RPMI7951 (cell line): ENCODE measurements at places on chromosomes 6 and 20. TPM values are rescaled to one million over a fixed set of nuclear protein-coding genes. Genes with fewer than 3 reads are reported as not detected.

The ANKEF1 gene
- 9.7 and 11.4 TPM in 2 replicates for total RNA-seq

The BNIP5 gene
- not detected in 2 replicates for total RNA-seq

The ESR1 gene
- total RNA-seq: not detected in 2 replicates

The C6orf15 gene
- total RNA-seq: not detected in 2 replicates

The KHDRBS2 gene
- not detected in 2 replicates for total RNA-seq

The KIF6 gene
- total RNA-seq: 2.6 and 4.9 TPM in 2 replicates

The IL17A gene
- total RNA-seq: 0.10 and 0.12 TPM in 2 replicates

The CTNNBL1 gene
- 47.7 and 57.9 TPM in 2 replicates for total RNA-seq

The ULBP2 gene
- total RNA-seq: 21.8 and 21.9 TPM in 2 replicates

The IPCEF1 gene
- total RNA-seq: under 0.01 and 0.59 TPM in 2 replicates

The QRSL1 gene
- 13.9 and 15.8 TPM in 2 replicates for total RNA-seq

The REPS1 gene
- 18.1 and 27.0 TPM in 2 replicates for total RNA-seq

The TFAP2A gene
- 8.9 and 9.0 TPM in 2 replicates for total RNA-seq

The FNDC1 gene
- total RNA-seq: not detected in 2 replicates

- DNase-seq: no peak
Measured at GRCh38 chr20:34449674-34450592, 66.3 kb upstream of the DYNLRB1 start.

DNA sequence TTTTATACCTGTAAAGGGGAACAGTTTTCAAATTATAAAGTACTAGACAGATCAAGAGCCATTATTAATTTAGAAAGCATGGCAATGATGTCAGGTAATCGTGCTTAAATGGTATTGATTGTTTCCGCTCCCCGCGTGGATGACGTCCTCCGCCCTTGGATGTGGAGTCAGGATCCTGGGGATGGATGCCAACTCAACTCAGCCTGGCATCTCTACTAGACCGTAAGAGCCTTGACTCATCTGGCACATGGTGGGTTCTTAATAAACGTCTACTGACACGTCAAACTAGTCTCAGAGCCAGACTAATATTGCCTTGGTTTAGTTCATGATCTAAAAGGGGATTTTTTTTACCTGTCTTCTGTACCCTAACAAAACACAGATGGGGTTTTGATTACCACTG lies 80.2 kb downstream of the LRFN2 start:
- DNase-seq: no peak

DNA sequence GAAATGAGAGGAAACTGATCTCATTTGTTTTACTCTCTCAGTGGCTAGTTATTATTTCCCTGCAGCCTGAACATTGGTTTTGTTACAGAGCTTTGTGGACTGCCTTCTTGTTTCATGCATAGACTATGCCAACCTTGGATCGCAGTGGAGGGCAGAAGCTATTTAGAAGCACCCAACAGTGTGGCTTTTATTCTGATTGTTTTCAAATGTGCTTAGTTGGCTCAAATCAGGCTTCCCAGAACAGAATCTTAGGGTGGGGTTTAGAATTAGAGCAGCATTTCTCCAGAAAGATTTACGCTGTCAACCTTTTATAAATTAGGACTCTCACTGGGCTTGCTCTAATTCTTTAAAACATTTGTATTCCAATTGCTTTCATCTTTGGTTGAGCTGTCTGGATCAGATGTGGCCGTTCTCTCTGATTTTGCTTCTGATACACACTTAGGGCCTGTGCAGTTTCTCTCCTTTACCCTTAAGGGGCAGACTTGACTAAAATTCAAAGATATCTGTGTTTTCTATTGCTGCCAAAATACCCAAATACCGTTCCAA lies 210.3 kb downstream of the BCKDHB start:
- no peak for DNase-seq

- DNase-seq: no peak
Measured at GRCh38 chr20:51037532-51038115, 14.7 kb upstream of the KCNG1 start.

- DNase-seq: no peak
Measured at GRCh38 chr6:129699659-129700058, 10.3 kb downstream of the ARHGAP18 start.

DNA sequence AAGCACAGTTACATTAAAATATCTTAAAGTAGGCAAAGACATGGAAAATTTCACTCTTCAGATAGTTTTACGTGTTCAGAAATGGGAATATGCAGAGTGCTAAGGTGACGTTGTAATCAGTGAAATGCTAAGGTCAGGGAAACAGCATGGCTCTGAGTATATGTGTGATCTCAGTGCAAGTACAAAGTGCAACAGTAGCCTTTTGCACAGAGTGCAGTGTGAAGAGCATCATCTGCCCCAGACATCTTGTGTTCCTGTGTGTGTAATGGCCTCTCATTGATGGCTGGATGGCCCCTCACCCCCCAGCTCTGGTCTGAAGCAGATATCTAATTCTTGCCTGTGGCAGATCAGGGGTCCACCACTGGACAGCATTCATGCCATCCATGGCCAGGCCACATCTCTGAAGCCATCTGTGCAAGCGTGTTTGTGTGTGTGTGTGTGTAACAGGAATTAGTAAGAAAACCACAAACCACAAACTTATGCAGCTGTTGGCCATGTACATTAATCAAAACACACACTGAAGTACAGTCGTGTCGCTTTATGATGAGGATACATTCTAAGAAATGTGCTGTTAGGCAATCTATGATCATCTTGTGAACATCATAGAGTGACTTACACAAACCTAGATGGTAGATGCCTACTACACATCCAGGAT lies 165.1 kb downstream of the RALGAPA2 start:
- DNase-seq: peak; percentile 85

- no peak for DNase-seq
Measured at GRCh38 chr6:79810185-79810705, 137.1 kb downstream of the ELOVL4 start.

GRCh38 chr6:56363796-56364430 lies 116.5 kb upstream of the COL21A1 start:
- no peak for DNase-seq

- DNase-seq: no peak
Measured at GRCh38 chr20:19936466-19937200, 80.5 kb upstream of the NAA20 start.

GRCh38 chr20:37544386-37544785 lies 16.7 kb upstream of the BLCAP start:
- DNase-seq: no peak

GRCh38 chr6:106290032-106290431 lies 35.5 kb downstream of the ATG5 start:
- no peak for DNase-seq

DNA sequence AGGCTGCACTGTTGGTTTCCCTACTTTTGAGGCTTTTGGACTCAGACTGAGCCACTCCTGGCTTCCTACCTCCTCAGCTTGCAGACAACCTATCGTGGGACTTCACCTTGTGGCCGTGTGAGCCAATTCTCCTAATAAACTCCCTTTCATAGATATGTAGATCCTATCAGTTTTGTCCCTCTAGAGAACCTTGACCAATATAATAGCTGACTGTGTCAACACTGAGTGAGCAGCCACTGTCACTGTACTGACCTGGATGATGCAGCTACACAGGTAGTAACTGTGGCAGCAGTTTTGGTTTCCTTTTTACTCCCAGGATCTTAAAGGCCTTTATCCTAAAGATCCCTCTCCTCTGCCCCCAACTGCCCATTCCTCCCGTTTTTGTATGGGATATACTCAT lies 70.2 kb downstream of the SLC22A3 start:
- DNase-seq: no peak

- DNase-seq: no peak
Measured at GRCh38 chr6:28803337-28803709, 120.5 kb downstream of the TRIM27 start.

GRCh38 chr6:143976806-143977349 lies 31.2 kb downstream of the PLAGL1 start:
- no peak for DNase-seq

GRCh38 chr6:118899948-118900347 lies 6.0 kb downstream of the ASF1A start:
- DNase-seq: no peak

DNA sequence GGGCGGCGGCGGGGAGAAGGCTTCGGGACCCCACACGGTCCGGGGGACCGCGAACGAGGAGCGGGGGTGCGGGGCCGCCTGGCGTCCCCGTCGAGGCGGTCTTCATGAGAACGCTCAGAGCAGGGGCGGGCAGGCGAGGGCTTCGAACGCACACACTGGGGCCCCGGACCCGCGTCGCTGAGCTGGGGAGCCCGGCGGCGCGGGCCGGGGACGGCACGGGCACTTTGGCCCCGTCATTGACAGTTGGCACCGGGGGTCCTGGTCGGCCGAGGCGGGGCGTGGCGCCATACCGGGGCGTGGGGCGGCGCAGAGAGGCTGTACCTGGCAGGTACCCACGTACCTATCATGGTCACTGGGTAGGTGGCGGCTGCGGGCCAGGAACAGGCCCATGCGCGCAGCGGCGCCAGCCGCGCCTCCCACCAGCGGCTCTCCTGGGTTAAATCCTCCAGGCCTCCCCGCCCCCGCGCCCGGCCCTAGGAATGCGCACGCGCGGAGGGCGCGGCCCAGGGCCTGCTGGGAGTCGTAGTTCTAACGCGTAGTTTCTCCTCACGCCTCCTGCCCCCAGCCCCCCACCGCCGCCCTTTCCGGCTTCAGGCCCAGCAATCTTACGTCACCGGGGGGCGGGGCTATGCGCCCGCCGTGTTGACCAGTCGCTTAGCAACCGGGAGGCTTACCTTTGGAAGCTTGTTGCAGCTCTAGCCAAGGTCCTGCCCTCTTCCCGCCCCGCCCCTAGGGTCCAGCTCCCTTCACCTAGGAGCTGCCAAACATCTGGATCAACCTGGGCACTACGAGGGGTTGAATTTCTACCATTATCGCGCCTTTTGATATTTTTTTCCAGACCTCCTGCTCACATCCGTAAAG lies at the start of the genes PACRG and PRKN:
Gene PACRG, plus strand, starts transcription at position 653 of the 861 bp plus-strand sequence.
Gene PRKN, minus strand, starts transcription at position 445 of the 861 bp plus-strand sequence.
- DNase-seq: peak; percentile 95

DNA sequence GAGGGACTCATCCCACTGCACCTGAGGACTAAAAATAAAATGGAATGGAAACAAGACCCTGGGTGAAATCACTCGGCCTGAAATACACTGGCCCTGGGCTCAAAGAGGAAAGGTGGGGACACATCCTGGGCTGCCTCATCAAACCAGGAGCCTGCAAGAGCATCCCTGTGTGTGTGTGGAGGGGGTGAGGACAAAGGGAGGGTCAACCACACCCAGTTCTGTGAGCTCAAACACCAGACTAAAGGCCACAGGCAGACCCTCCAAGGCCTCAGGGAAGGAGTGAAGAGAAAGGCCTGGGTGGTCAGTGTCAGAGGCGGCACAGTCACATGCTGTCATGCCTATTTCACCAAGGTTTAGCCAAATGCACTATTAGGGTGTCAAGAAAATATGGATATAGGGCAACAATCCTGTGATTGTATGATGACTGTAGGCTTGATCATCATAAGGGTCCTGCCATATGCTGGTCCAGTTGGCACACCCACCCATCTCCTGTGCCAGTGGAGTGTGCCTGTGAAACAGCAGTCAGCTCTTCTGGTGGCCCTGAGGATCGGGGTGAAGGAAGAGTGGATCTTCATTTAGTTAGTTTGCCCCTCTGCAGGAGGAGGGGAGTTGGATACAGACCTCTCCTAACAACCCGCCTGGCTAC lies 28.9 kb downstream of the SRSF3 start:
- DNase-seq: no peak

GRCh38 chr6:14784596-14785492 lies 461.0 kb upstream of the JARID2 start:
- DNase-seq: no peak

DNA sequence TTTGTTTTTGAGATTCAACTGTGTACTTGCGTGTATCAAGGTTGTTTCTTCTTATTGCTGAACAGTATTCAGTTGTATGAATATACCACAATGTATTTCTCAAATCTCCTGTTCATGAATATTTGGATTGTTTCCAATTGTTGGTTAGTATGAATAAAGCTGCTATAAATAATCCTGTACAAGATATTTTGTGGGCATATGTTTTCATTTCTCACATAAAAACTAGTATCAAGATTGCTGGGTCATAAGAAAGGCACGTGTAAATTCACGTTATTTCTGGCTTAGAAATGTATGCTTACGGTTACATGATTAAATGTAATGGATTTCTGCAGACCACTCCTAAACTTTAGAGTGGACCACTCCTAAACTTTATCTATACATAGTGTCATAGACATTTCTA lies 96.6 kb downstream of the BTBD3 start:
- no peak for DNase-seq

- no peak for DNase-seq
Measured at GRCh38 chr6:44003345-44004061, 123.7 kb downstream of the MRPL14 start.

DNA sequence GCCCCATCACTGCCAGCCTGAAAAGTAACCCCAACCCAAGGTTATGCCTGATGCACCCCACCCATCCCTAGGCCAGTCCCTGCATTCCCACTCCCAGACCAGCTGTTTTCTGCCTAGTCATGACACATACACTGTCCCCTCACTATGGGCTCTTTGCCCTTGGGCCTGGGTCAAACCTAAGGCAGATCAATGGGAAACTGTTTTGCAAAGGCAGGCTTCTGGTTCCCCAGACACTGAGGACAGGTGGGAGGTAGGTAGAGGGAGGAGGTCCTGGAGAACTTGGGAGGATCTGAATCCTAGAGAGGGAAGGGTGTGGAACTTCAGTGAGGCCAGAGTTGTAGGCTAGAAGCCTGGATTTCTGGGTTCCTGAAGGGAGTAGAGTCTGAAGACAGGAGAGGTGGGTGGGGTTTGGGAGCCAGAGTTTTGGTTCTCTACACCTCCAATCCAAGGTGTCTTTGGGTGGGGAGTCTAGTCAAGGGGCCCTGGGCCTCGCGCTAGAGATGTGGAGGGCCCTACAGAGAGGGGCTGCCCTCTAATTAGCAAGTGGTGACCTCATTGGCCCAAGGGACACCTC lies 2.0 kb downstream of the CLIC1 start:
- DNase-seq: no peak

- no peak for DNase-seq
Measured at GRCh38 chr6:120871416-120872261, 462.6 kb downstream of the TBC1D32 start.

DNA sequence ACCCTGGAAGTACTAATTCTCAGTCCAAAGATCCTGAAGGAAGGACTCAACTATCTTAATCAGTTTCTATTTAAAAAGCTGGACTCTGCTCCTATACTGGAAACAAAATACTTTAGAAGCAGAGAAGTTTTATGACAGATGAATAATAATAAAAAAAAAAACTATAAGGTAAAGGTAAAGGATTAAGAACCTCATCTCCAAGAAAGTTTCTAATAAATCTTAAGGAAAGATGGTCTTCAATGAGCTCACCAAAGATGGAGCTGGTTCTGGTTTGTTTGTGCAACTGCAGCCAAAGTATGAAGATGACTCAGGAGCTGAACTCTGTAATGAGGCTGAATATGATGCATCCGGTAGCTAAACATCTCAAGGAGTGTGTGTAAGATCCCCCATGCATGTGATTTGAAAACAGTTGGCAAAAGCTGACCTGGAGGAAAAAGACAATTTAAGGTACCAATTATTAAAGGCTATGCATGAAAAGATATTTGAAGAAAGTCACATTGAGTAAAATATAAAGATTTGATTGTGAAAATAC lies 25.2 kb downstream of the MED23 start:
- DNase-seq: peak; percentile 67

DNA sequence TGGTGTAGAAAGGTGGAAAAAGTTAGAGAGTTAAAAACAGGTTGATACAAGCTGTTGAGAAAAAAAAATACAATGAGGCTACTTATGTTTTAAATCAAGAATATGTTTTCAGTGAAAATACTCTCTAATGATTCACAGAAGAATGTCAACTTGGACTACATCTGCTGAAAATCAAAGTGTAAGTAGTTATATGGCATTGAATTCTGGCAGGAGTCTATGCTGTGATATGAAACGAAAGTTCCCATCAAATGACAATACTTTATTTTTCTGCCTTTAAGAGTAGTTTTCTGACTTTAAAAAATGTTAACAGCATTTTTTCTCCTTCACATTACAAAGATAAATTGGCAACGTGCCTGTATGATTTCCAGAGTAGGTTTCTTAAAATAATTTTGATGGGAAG lies 158.3 kb downstream of the EYA4 start:
- no peak for DNase-seq
